ENCODE measurements at places on chromosomes 2 and 18.

- DNase-seq: peak; percentile 63
Observed at GRCh38 chr18:32289483-32290075, 99.7 kb downstream of the MEP1B start.

GRCh38 chr18:12408247-12408869 is 629 bp downstream of the PRELID3A start:
- peak; percentile 61 for DNase-seq

- DNase-seq: peak; percentile 26
Observed at GRCh38 chr2:174233771-174234275, 14.5 kb downstream of the OLA1 start.

- no peak for DNase-seq
Observed at GRCh38 chr2:128198656-128199055, 107.7 kb downstream of the UGGT1 start.

DNA sequence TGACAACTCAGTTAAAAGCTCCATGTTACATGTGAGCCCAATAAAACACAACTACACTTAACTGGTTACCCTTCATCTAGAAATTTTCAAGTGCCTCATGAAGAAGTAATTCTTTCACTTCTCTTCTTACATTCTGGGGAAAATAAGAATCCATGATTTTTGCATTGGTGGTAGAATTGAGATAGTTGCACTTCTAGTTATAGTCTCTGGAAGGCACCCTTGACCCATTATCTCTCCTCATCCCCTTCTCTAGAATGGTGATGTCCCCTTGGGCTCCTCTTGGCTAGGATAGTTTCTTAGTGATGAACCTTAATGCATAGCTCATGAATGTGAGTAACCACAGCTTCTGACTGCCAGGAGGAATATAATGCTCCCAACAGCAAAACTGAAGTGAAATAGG is 3.6 kb downstream of the LGALSL start:
- DNase-seq: peak; percentile 39

DNA sequence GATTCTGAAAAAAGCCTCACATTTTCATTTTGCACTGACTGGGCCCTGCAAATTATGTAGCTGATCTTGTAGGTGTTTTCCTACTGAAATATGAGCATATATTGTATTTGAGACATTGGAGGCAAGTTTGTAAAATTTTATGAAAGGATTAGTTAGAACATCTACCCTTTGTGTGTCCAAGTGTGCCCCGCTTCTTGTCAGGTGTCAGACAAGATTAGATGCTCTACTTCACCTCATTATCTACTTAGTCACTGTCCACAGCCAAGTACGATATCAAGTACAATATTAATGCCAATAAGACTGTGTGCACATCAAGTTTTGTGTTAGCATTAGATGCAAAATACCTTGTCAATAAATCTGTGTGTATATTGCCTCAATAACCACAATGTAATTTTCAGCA is 67.8 kb upstream of the RPRM start:
- no peak for DNase-seq

DNA sequence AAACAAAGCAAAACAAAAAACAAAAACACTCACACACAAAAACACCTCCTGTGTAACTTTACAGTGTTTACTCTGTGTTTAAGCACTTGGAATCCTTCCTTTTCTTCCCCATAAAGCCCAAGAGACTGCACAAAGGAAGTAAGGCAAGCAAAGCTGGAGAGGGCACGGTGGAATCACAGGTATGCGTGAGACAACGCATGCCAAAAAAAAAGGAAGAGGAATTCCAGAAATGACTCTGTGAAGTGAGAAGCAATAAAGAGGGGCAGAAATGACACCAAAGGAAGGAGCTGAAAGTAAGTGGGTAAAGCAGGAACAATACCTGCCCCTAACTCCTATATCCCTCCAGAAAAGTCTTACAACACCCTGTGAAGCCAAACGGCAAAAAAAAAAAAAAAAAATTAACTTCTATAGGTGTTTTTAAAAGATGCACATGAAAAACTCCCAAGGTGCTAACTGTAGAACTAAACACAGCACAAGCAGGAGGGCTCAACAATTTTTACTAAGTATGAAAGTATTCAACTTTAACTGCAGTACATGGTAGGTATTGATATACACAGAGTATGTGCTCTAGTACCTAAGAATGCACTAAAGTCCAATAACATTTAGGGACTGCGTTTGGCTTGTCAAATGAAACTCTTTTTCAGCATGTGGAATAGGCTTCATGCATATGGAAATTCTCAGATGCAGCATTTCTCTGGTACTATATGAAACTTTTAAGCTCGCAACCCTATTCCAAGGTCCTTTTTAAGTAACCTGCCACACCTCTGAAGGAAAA is 9.1 kb downstream of the RND3 start:
- no peak for DNase-seq

- DNase-seq: no peak
Observed at GRCh38 chr2:75186821-75187220, 12.5 kb downstream of the TACR1 start.

Data from NB4 (cell line).